AG09309 (cell line): ENCODE measurements at places on chromosomes 13 and 19.
A peak's percentile ranks its signal among the peaks of the same experiment; 100 is the strongest.

- no peak for DNase-seq
These were observed 5.1 kb upstream of the CALM3 start for GRCh38 chr19:46596008-46596407.

GRCh38 chr19:18293642-18294466, 12.4 kb upstream of the JUND start:
- DNase-seq, result no peak

DNA sequence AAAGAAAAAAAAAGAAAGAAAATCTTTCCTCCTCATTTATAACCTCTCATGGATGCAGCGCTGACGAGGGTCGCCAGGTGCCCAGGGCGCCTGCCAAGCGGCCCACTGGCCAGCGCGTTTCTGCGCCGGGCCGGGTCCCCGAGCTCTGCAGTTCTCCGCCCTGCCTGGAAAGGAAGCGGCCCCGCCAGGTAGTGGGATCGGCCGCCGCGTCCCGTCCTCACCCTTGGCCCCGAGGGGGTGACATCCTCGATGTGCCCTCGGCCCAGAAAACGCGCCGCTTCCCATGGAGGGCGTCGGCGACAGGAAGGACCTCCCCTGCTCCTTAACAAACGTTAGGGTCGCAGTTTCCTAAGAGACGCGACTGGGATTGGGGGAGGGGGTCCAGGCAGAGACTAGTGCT, 56.9 kb downstream of the ZNF726 start:
- DNase-seq, result no peak

DNA sequence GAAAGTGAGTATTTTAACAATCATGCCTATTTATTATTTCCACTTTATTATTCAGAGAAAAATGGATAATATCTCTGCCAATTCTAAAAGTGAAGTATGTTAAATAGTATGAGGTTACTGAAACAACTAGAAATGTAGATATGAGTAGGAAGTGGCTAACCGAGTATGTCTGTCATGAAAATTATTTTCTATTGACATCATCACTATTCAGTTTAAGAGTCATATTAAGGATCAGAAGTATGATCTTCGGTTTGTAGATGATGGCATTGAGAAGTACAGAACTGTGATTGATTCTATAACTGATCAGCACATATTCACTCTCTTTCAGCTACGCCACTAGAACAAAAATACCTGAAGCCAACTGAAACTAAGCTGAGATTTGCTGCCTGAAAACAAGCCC, 146.4 kb upstream of the SLITRK5 start:
- no peak for DNase-seq

GRCh38 chr19:27974082-27974513, 1238.9 kb downstream of the UQCRFS1 start:
- DNase-seq, result no peak

- DNase-seq, result peak; percentile 28
These were observed 1297.4 kb downstream of the PCDH9 start for GRCh38 chr13:65932587-65933239.

DNA sequence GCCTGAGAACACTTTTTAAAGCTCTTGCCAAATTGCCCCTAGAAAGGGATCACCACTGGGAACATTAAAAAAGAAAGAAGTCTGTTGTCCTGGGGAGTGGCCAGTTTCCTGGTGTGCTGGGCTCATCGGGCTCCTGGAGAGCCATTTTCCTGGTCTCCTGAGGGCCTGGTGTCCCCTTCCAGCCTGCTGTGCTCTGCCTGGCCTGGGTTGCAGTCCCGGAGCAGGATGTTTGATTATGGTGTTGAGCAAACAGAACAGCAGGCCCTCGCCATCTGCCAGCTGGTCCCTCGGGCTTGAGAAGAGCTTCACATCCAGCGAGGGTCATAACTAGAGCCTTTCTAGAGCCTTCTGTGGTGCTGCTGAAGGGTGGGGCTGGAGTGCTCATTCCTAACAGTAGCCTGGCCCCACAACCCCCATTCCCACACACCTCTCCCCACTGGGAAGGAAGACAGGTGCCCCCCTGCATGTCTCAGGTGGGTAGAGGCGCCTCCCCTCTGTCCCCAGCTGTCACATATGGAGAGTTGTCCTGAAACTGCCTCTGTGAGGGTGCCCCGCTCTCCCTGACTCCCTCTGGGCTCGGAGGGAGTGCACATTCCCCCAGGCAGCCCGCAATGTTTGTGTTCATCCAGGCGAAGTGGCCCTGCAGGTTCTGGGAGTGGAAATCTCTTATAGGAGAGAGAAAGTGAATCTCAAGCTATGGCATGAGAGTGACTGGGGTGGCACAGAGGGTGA, 151.1 kb downstream of the SIPA1L3 start:
- DNase-seq, result no peak

GRCh38 chr13:61144834-61145593, 270.6 kb downstream of the PCDH20 start:
- DNase-seq, result no peak

DNA sequence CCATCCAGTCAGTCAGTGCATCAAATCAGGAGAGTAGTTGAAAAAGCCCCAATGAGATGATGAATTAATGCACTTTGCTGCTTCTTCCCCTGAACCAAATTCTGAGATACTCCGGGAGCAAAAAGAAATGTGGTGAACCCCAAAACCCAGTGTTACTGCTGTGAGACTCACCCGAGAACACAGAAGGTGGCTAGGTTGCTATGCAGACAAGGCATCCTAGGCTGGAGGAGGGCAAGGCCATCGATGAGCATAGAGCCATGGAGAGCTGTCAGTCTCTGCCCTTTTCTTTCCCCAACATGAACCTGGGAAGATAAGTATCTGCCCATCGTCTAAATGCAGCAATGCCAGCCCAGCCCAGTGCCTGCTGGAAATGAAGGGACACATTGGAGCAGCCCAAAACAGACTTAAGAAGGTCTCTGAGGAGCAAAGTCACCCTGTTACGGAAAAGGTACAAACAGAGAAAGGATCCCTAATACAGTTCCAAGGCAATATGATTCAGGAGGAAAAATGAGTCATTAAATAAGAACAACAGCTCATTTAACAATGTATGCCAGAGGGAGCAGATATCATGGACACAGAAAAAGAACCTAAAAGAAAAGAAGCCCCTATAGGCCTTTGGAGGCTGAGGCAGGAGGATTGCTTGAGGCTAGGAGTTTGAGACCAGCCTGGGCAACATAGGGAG, 272.0 kb downstream of the FOXO1 start:
- no peak for DNase-seq

- no peak for DNase-seq
These were observed 27.2 kb downstream of the COL4A2 start for GRCh38 chr13:110334256-110334655.

DNA sequence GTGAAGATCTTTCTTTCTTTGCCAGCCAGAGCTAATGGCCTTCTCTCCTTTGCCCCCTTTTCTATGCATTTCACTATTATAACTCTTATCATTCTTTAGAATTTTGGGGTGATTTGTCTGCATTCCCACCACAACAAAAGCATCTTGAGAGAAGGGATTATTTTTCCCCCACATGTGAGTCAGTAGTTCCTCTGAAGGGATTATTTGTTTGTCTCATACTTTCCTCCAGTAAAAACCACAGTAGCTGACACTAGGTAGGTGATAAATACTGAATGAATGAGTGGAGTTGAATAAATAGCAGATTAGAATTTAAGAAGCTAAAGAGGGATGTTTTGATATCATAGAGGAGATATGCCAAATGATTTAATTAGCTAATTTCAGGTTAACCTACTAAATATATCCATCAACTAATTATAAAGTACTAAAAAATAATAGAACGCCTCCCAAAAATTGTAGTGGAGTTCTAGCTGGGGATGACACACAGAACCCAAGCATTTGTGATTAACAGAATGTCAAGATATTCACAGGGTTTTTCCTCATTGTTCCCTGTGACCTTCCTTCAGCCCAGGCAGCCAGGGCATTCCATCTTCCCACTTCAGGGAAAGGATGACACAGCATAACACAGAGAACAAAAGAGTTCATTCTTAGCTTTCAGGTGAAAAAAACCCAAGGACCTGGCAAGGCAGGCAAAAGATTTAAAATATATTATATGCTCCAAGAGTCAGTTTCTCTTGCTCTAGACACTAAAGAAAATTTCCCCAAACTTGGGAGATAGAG, 3.5 kb upstream of the TBC1D4 start:
- no peak for DNase-seq

GRCh38 chr19:4889034-4889815, 13.5 kb downstream of the ARRDC5 start:
- no peak for DNase-seq

DNA sequence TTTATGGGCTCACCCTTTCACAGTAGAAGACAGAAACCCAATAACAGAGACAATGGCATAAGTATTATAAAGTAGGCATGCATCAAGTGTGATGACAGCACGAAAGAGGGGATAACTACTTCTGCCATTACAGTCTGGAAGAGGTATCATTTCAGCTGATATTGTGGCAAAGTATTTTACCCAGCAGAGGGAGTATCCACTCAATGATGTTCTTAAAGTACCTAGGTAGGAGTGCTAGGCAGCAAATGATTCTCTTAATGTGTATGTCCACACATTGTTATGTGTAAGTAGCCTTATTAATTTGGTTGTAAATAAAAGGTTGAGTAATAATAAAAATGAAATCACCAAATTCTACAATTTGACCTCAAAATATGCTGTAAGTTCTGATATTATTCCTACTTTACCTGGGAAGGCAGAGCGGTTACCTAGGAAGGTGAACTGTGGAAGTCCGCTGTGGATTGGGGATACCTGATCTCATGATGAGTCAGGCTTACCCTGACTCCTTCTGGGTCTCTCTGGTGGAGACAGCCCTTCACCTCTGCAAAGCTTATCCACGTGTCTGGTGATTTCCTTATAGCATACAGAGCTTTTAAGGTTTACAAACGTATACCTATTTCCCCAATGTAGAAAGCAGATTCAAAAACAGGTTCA, 4.1 kb upstream of the UBAC2 start:
- no peak for DNase-seq

GRCh38 chr13:51959773-51960172, 51.5 kb downstream of the ATP7B start:
- DNase-seq, result no peak

DNA sequence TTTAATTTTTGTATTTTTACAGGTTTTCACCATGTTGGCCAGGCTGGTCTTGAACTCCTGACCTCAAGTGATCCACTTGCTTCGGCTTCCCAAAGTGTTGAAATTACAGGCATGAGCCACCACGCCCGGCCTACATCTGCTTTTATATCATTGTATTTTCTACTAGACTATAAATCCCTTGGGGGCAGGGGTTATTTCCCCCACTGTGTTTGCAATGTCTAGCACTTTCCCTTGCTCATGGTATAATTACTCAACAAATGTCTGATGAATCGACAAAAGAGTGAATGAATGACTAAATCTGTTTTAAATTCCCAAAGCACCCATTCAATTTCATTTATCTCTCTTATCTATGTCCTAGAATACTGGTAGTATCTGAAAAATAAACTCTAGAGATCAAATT, 244.5 kb upstream of the CSNK1A1L start:
- no peak for DNase-seq

GRCh38 chr19:3673506-3674439, 26.5 kb downstream of the PIP5K1C start:
- no peak for DNase-seq

GRCh38 chr13:31805841-31806240, 66.5 kb downstream of the RXFP2 start:
- DNase-seq, result no peak

DNA sequence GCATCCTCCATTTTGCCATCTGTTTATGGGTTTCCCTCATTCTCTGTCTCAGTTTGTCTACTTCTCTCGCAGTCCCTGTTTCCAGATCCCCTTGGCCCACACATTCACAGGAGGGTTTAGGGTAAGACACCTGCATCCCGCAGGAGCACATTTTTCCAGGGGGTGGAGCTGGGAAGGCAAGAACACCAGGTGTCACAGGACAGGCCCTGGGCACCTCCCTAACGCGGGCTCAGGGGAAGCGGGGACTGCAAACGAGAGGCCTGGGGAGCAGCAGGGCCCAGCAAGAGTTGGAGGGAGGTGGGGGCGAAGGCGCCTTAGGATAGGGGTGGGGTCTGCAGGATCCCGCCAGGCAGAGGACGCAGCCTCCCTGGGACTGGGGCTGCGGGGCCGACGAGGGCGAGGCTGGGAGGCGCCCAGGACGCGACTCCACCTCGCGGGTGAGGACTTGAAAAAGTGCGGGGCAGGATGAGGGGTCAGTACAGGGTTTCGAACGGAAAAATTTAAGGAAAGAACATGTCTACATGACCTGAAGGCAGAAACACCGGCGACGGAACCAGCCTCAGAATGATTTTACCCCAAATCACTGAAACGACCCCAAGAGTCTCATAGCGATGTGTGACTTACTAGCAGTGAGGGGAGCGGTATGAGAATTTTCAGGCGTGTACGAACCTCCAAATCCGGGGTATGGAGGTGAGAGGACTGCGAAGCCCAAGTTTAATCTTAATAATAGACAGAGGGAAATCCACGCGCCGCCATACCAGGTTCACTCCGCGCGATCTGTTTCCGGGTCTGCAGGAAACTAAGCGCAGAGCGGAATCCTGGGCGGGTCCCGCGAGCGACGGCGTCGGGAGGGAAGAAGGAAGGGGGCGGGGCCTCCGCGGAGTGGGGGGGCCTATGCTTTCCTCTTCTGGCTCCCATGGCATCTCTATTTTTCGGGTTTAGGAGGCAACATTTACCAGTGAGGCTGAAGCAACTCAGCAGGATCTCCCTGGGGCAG, 7.1 kb upstream of the ERVV-2 start:
- DNase-seq, result peak; percentile 7

GRCh38 chr19:46269101-46269500, 27.7 kb upstream of the HIF3A start:
- DNase-seq, result no peak

GRCh38 chr13:51721496-51721895, 82.5 kb downstream of the DHRS12 start:
- no peak for DNase-seq

DNA sequence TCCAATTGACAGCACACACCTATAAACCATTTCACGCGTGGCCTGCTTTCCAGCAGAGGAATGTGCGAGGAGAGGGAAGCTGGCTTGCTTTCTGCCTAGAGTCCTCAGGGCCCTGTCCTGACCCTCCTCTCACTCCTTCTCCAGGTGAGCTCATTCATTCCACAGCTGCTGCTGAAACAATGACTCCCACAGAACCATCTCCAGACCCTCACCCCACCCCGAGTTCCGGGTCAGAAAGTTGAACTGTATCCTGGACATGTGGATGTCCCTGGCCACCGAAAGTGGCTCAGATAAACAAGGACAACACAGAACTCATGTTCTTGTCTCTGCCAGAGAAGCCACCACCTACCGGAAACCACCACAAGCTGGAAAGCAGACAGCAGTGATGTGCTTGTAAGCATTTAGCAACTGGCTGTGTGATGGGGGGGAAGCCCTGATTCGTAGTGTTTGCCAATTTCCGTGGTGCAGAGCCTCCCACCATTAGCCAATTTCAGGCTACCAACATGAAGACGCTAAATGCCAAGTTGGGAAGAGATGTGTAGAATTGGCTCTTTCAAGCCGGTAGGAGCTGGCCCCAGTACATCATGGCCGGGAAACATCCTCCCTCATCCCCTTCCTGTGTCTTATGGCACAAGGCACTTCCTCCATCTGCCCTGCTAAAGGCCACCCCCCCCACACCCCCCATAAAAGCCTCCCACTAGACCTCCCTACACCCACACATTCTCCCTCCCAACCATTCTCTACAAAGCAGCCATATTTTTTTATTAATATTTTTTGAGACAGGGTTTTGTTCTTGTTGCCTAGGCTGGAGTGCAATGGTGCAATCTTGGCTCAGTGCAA, 5.0 kb downstream of the SYCE2 start:
- DNase-seq, result no peak
